ENCODE measurements at places on chromosomes 13 and 19.

DNA sequence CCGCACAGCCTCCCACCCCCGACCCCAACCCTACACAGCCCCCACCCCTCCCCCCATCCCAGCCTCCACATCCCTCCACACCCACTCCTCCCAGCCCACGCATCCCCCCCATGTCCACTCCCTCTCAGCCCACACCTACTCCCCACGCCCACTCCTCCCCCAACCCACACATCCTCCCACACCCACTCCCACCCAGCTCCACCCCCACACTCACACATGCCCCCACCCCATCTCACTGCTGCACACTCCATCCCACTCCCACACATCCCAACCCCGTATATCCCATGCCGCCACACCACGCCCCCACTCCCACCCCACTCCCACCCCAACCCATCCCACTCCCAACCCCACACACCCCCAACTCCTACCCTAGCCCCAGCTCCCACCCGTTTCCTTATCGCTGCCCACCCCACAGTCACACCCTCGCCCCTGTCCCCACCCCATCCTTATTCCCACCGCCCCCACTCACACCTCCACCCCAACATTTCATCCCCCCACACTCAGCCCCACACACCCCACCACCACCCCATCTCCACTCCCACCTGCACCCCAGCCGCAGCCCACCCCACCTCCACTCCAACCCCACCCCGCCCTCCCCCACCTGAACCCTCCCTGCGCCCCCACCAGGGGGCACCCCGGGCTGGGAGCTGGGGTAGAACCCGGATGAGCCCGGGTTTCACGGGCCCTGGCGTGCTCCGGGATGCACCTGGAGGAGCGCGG is 809 bp downstream of the TDRD12 start:
- peaks cover 15% of the 10 kb centered on the region for H3K36me3 ChIP-seq
- DNase-seq, result no peak
- no peak overlapping the region for H3K4me3 ChIP-seq
- H3K4me1 ChIP-seq, result no peaks in the 10 kb centered on the region
- H3K27ac ChIP-seq, result no peak overlapping the region
- no peaks in the 10 kb centered on the region for H3K27me3 ChIP-seq

GRCh38 chr19:7975037-7975436 is 30.4 kb downstream of the ELAVL1 start:
- no peaks in the 10 kb centered on the region for H3K4me1 ChIP-seq
- H3K36me3 ChIP-seq, result peaks cover 24% of the 10 kb centered on the region
- no peak overlapping the region for H3K4me3 ChIP-seq
- H3K27ac ChIP-seq, result no peak overlapping the region

GRCh38 chr19:7982103-7982502 is 23.3 kb downstream of the ELAVL1 start:
- H3K27ac ChIP-seq, result peak overlapping the region; percentile 47
- no peak for DNase-seq
- peaks cover 13% of the 10 kb centered on the region for H3K4me1 ChIP-seq
- no peak overlapping the region for H3K4me3 ChIP-seq
- H3K36me3 ChIP-seq, result peaks cover 39% of the 10 kb centered on the region
- H3K27me3 ChIP-seq, result no peaks in the 10 kb centered on the region

DNA sequence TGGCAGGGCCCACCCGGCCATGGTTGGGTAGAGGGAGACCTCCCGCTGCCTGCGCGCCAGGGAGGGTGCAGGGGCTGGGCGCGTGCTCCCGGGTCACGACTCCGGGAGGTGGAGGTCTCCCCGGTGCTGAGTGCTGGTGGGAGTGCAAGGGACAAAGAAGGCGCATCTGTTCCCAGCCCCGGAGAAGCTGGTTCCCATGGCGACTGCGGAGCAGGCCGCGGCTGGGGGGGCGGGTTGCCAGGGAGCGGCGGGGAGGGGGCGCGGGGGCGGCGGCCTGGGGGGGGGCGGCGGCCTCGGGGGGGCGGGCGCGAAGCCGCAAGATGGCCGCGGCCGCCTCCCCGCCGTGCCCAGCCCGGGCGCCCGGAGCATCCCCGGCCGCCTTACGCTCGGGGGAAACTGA is 1.2 kb downstream of the CBARP start:
- peaks cover 8% of the 10 kb centered on the region for H3K27me3 ChIP-seq
- H3K36me3 ChIP-seq, result no peaks in the 10 kb centered on the region
- H3K27ac ChIP-seq, result no peak overlapping the region
- DNase-seq, result no peak

DNA sequence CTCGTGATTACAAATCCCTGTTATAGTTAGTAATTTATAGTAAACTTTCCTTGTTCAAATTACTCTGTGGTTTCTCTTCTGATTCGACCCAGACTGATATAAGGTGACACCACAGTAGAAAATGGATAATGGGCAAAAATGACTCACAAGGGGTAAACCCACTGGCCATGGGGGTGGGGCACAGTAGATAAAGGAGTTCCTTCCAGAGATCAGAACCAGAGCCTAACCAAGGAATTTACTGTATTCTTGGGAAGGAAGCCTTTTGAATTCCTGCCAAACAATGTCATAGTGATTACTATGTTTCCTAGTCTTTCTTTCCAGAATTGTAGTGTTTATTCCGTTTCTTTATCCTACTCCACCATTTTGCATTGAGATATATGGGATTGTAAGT is 21.9 kb downstream of the MIR17HG start:
- H3K27me3 ChIP-seq, result no peaks in the 10 kb centered on the region
- no peak for DNase-seq

DNA sequence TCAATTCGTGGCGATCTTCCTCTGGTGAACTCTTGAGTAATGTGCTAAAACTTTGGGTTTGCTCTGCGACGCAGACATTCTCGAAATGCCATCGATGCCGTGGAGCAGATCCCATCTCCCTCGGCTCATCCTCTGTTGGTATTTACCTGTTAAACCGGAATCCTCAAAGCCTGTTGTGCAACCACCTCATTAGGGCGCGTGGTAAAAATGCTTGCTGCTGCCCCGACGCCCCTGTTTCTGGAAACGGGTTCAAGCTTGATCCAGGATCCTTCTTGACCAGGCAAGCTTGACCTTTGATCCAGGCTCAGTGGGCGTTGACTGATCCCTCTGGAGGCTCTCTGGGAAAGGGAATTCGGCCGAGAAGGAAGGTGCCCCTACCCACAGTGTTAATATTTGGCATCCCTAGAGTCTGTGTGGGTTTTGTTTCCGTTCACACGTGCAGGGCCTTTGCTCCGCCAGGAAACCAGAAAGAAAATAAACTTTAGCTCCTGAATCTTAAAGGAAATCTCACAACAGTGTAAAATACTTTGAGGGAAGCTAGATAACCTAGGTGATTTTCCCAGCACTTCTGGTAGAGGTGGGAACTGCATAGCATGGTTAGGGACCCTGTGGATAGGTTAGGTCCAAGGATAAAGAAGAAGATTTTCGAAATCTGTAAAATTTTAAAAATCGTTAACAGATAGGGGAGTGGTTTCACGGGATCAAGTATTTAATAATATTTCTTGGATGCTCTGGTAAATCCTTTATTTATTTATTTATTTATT is 1.1 kb downstream of the LSM14A start:
- DNase-seq, result no peak
- H3K27ac ChIP-seq, result peak overlapping the region; percentile 96
- peaks cover 18% of the 10 kb centered on the region for H3K4me1 ChIP-seq
- peaks cover 10% of the 10 kb centered on the region for H3K36me3 ChIP-seq

GRCh38 chr19:4345342-4346019 is 2.1 kb downstream of the MPND start:
- peaks cover 17% of the 10 kb centered on the region for H3K4me1 ChIP-seq
- H3K27me3 ChIP-seq, result no peaks in the 10 kb centered on the region
- H3K27ac ChIP-seq, result no peak overlapping the region
- DNase-seq, result no peak

DNA sequence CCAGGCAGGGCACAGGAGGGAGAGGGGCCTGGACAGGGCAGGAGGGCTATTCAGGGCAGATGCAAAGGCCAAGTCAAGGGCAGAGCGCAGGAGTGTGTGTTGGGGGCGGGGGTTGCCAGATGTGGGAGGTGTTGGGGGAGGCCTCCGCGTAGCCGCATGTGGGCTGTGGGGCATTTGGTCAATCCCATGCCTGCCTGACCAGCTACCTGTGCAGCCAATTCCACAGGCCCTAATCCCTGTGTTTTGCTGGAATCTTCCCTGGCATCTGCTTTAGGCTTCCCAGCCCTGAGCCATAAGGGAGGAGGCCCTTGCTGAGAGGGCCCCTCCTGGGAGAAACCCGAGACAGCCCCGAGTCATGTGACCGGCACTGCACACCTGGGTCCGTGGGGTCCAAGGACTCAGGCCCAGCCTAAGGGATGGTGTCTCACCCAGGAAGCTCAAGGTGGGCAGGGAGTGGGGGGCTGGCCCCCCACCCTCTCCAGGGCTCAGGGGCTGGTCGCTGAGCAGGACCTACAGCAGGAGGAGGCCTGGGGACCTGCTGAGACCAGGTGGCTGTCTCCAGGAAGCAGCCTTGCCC is 20.3 kb downstream of the RFX1 start:
- H3K4me3 ChIP-seq, result peak overlapping the region; percentile 78
- H3K27ac ChIP-seq, result peak overlapping the region; percentile 99
- no peaks in the 10 kb centered on the region for H3K27me3 ChIP-seq
- no peak for DNase-seq
- peaks cover 32% of the 10 kb centered on the region for H3K4me1 ChIP-seq
- H3K36me3 ChIP-seq, result peaks cover 36% of the 10 kb centered on the region

DNA sequence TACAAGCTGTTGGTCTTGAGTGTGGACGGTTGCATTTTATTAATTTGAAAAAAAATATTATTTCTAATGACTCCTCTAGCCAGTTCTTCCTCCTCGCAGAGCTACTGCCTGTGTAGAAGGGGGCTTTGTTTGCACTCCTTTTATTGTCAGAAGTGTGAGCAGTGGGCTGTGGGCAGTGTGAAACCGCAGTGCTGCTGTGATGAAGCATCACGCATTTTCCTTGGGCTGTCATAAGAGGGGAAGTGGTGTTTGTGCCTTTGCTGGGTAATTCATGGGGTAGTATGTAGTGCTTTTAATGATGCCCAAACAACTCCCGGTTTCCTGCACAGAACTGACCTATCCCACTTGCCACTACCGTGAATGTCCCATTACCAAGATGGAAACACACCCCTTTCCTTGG is 357.3 kb downstream of the ZNF536 start:
- DNase-seq, result no peak
- no peaks in the 10 kb centered on the region for H3K4me1 ChIP-seq
- no peak overlapping the region for H3K27ac ChIP-seq

GRCh38 chr19:38315657-38316476 is at the start of gene YIF1B:
Gene YIF1B (minus strand): TSS chr19:38315947. CDS start chr19:38315917, 30 bp downstream.
- peaks cover 61% of the 10 kb centered on the region for H3K4me1 ChIP-seq
- peak; percentile 95 for DNase-seq
- peak within 1 kb of the TSS; percentile 96 for H3K27ac ChIP-seq
- H3K4me3 ChIP-seq, result peak within 1 kb of the TSS; percentile 82
- peaks cover 13% of the 10 kb centered on the region for H3K36me3 ChIP-seq
- no peaks in the 10 kb centered on the region for H3K27me3 ChIP-seq

DNA sequence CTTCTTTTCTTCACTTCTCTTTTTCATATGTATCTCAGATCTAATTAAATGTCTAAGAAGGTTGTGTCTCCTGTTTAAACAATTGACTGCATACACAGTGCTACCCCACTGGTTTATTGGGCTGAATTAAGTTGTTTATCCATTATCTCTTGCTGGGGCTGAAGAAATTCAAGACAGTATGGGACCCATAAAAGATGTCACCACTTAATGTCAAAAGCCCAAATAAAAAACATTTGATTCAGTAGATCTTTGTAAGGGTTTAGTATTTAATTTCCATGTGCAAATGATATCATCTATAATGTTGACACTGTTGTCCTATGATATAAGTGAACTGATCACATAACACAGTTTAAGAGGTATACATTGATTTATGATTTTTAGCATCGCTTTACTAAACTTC is 1431.9 kb upstream of the PCDH20 start:
- H3K4me3 ChIP-seq, result no peak overlapping the region
- H3K27me3 ChIP-seq, result no peaks in the 10 kb centered on the region
- no peaks in the 10 kb centered on the region for H3K4me1 ChIP-seq
- no peak overlapping the region for H3K27ac ChIP-seq
- DNase-seq, result no peak
